Inflammatory macrophage (primary cell): ENCODE measurements at places on chromosomes 1 and 21.

GRCh38 chr1:155932081-155932480, 2.1 kb downstream of the KHDC4 start:
- no peak for DNase-seq

- DNase-seq = no peak
These were observed 133.6 kb upstream of the ATP1B1 start for GRCh38 chr1:168972887-168973286.

- no peak for DNase-seq
These were observed 68.4 kb downstream of the PRDM16 start for GRCh38 chr1:3137111-3138100.

DNA sequence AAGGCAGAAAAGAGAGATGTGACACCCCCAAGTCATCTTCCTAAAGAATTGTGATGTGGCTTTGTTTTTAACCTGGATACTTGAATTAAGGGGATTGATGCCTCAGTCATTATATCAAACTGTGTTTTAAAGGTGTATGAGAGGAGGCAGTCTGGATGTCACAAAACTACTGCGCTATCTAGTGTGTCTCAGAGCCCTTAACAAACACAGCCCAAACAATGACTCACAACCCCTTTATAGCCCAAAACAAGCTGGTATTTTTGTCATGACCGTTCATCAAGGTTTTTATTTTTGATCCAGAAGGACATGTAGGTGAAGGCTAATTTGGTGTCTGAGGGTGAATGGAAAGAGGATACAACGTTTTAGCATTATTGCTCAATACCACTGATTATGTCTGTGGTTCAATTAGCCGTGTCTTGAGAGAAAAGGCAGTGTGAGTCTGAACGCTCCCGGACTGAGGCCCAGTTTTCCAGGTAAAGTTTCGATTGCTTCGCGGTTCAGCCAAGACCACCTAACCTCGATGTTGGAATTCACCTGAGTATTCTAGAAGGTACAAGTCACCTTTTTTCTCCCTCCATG, 71.6 kb downstream of the SGIP1 start:
- no peak for DNase-seq

DNA sequence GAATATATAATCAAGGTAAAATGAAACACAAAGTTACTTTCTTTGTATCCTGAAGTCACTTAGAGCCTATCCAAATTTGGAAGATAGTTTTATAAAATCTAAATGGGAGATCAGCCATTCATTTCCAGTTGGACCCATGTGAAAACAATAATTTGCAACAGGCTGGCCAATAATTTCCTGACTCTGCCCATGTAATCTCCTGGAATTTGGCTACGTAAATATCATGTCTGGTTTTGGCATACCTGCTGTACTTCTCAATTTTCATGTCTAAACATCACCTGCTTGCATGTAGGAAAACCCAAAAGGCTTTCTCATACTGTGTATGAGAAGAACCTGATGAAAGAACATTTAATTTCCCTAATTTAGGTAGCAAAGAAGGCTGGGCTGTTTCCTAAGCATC, 7.7 kb upstream of the CYP4Z1 start:
- no peak for DNase-seq

GRCh38 chr21:36188937-36189336, 32.3 kb downstream of the DOP1B start:
- peak; percentile 62 for DNase-seq

GRCh38 chr21:42607102-42607501, 46.3 kb upstream of the PDE9A start:
- no peak for DNase-seq

- no peak for DNase-seq
These were observed 132.0 kb downstream of the GALNT2 start for GRCh38 chr1:230199034-230199433.

GRCh38 chr21:46220275-46220810, 8.2 kb downstream of the LSS start:
- DNase-seq = no peak

- no peak for DNase-seq
These were observed 356.2 kb upstream of the TMPRSS15 start for GRCh38 chr21:18759751-18760161.

GRCh38 chr1:153617663-153618062, 1.5 kb upstream of the S100A14 start:
- DNase-seq = peak; percentile 72

- peak; percentile 53 for DNase-seq
These were observed 38.7 kb downstream of the CHAF1B start for GRCh38 chr21:36423771-36424433.

GRCh38 chr1:175192111-175192629, 406 bp downstream of the KIAA0040 start:
- DNase-seq = peak; percentile 20

- DNase-seq = no peak
These were observed 39.4 kb downstream of the RCSD1 start for GRCh38 chr1:167669209-167670124.

DNA sequence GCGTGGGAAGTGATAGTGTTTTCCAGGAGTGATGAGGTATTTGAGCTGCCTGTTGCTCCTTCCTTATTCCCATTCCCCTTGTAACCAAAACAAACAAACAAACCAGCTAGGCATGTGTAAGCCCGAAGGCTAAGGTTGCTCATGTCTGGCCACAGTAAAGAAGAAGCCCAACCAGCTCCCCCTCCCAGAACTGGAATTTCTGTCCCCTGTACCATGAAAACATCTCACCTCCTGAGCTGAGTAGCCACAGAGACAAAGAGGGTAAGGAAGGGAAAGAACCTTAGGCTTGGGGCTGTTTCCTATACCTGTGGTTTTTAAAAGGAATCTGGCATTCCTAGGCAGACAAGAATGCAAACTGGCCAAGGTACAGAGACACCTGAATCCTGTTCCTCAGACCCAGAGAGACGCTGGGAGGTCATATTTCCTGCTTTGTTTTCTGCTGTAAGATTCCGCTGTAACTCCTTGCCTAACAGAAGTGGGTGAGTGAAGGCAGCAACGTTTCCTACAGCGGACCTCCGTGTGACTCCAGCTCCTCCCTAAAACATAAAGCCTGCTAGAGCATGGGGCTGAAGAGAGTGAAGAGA, 41.7 kb upstream of the RAB4A start:
- DNase-seq = peak; percentile 51

DNA sequence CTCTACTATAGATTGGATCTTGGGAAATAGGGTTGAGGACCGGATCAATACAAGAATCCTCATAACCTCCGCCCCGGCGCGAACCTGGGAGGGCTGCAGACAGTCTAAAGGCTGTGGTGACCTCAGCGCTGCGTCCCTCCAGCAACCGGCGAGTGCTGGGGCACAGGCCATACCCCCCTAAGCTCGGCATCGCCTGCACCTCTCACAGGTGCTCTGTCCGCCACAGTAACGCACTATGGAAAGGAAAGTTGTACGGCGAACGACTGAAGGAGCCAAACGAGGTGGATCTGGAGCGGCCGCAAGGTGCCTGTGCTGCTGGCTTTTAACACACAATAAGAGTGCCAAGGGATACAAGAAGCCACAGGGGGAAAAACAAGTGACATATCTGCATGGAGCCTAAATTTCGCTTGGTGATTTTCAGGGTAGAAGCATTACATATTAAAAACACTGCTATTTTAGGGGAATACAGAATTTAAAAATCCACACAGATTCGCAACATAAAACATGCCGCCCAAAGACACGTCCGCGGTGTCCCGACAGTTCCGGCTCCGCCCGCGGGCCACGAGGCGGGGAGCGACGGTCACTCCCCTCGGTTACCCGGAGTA, 1.4 kb upstream of the RBM15 start:
- DNase-seq = peak; percentile 45

GRCh38 chr1:214380986-214381695, 100.2 kb downstream of the SMYD2 start:
- no peak for DNase-seq

DNA sequence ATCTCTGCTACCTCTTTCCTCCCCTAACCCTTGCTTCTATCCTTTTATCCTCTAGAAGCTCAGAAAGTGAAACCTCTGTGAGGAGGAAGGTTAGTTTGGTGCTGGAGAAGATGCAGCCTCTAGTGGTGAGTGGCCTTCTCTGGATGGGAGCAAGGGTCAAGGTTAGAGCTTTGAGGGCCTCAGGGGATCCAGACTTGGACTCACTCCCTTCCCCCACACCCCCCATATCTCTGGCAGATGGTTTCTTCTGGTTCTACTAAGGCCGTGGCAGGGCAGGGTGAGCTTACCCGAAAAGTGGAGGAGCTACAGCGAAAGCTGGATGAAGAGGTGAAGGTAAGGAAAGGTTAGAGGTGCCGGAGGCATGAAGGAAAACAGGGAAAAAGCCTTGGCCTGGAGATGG, 9.2 kb downstream of the CGN start:
- no peak for DNase-seq

- no peak for DNase-seq
These were observed 682.2 kb upstream of the ADGRL2 start for GRCh38 chr1:81118550-81118949.

DNA sequence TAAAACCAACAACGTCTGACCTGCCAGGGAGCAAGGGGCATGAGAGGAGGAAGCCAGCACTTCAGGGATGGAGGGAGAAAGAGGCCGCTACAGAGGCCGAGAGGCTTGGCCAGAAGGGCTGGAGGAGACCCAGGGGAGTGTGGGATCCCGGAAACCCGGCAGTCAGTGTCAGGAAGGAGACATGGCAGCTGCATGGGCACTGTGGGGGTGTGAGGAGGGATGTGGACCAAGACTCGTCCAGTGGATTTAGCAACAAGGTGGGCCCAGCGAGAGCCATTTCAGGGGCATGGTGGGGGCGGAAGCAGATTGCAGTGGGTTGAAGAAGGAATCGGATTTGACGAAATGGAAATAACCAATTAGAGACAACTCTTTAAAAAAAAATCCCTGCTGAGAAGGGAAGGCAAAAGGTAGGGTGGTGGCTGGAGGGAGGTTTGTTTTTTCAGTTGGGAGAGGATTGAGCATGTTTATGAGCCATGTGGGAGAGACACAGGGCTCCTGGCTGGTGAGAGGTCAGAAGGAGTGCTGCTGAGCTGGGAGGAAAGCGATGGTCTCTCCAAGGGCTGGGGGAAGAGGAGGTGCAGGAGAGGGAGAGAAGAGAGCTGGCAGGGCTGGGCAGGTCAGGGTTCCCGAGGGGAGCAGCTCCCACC, 4.4 kb downstream of the B4GALT2 start:
- no peak for DNase-seq

- no peak for DNase-seq
These were observed 26.7 kb downstream of the TSPAN2 start for GRCh38 chr1:115062542-115063004.

- DNase-seq = no peak
These were observed 111.8 kb downstream of the RPS6KC1 start for GRCh38 chr1:213162862-213163261.

DNA sequence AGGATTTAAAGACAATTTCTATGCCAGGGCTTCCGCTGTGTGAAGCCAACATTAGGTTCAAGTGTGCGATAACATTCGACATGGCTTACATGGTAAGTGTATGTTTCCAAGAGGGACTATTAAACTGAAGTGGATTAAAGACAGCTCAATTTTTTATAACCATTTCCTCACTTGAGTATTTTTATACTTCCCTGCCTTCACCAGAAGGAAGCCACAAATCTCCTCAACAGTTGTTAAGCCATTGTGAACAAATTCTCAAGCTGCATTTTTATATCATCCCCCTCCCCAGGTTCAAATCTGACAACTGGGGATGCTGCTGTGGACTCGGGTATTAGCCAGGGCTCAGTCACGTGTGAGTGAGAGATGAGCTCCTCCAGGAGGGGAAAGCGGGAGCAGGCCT, 116.3 kb downstream of the RHOU start:
- DNase-seq = no peak

DNA sequence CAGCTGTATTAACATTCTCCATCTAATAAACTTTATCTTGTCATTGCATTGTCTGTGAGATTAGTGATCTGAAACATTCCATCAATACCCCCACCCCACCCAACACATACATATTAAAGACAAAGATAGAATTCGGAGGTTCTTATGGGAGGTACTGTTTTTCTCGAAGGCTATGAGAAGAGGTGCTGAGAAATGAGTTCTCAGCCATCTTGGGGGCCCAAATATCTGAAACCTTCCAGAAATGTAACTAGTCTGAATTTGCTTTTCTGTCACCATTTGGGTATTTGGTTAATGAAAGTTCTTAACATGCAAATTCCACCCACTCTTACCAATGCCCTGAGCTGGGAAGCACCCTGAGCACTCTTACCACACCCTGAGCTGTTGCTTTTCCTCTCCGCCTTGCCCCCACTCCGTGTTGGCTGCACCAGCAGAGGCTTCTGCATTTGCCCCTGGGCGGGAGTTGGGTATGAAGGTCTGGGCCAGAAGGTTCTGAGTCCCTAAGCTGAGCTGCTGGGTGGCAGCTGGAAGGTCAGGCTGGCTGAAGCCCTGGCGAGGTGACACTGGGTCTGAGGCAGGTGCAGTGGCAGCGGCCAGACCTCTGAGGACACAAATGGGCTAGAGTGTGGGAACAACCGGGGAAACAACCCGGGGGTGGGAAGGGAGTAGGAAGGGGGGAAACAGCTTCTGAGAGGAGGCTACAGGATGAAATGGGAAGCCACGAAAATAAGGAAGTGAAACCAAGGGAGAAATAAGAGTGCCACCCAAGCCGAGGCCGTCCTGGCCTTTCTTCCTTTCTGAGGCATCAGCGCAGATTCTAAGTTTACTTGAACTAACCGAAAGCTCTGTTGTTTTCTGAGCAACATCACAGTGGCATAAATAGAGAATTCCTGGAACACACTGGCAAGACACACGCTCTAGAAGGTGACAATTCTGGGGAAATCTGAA, 26.3 kb upstream of the IER5 start:
- DNase-seq = peak; percentile 88

DNA sequence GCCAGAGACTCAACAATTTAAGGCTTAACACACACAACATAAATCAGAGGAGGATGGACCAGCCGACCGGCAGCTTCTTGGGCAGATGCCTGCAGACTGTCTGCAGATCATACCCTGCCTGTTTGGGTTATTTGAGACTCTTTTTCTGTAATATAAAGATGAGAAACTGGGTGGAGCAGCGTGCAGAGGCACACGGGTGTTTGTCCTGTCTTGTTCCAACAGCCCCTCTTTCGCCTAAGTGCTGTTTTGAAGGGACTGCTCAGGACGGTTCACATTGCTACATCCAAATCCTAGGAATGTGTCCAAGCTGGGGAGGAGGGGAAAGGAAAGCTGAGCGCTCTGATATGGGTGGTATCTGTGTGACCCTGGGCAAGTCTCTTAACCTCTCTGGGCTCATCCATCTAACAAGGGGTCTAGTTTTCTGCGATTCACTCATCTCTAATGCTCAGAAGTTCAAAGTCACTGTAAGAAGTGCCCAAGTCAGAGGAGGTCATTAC, 149.9 kb downstream of the CLIC6 start:
- no peak for DNase-seq

GRCh38 chr1:26950602-26951001, 9.7 kb downstream of the KDF1 start:
- no peak for DNase-seq

DNA sequence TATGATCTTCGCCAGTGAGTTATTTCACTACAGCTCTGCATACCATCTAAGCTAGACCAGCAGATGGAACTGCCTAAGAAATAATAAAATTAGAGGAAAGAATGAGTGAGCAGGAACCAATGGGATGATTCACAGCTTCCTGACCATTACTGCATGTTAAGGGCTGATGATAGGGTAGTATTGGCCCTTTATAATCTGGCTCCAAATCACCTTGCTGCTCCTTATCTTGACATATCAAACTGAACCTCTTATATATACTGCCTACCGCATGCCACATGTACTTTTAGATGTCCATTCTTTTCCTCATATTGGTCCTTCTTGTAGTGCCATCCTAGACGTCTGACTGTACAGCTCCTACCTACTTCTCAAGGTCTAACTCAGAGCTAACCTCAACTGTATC, 524.4 kb downstream of the DPYD start:
- DNase-seq = no peak
